PC-9 (cell line): ENCODE measurements at places on chromosomes 2 and 18. TPM values are rescaled to one million over a fixed set of nuclear protein-coding genes. Genes with fewer than 3 reads are reported as not detected.

GAL3ST2 gene
- total RNA-seq, result 3.9 and 4.3 TPM in 2 replicates

EVX2 gene
- not detected in 2 replicates for total RNA-seq

DNA sequence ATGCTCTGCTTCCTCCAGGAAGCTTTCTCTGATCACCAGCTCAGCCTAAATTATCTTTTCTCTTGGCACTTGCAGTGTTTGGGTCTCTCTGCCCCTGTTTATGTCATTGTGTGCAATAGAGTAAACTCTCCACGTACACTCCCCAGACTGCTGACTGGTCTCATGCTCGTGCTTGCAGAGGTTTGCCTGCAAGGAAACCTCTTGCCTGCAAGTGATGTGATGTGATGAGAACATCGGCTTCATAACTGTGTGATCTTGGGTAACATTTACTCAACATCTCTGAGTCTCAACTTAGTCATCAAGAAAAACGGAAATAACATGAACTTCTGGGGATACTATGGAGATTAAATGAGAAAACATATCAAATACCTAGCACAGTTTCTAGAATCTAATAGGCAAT lies 92.3 kb downstream of the BIN1 start:
- DNase-seq, result peak; percentile 76

GRCh38 chr18:72867746-72868584 lies at the start of gene NETO1:
Gene NETO1 (minus strand): TSS chr18:72867987. CDS start chr18:72867291, 696 bp downstream.
- DNase-seq, result no peak

DNA sequence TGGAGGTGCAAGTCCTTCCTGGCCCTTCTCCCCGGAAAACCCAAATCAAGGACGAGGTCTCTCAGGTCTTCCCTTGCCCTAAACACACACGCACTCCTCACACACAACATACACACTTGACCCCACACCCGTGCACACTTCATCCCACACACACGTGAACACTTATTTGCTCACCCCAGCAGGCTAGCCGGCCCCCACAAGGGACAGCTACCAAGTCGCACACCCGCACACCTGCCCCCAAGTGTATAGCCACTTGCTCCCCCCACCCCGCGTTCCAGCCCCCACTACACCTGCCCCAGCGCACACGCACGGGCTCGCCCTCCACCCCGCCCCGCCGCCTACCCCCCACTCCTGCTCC lies 359 bp downstream of the TGFBRAP1 start:
- DNase-seq, result no peak

PSMA8 gene
- not detected in 2 replicates for total RNA-seq
